ENCODE measurements at places on chromosomes 3 and 15. TPM values are rescaled to one million over a fixed set of nuclear protein-coding genes. Genes with fewer than 3 reads are reported as not detected.

DAZL gene
- not detected for total RNA-seq

FYCO1 gene
- 3.1 TPM for total RNA-seq

NCEH1 gene
- 7.2 TPM for total RNA-seq

MYL3 gene
- not detected for total RNA-seq

ENTPD3 gene
- total RNA-seq, result 1.9 TPM

SLC22A13 gene
- total RNA-seq, result 1.3 TPM

All from parietal lobe (tissue), 2 donors.